ENCODE measurements at places on chromosomes 7 and 10. TPM values are rescaled to one million over a fixed set of nuclear protein-coding genes. Genes with fewer than 3 reads are reported as not detected.

- H3K4me3 ChIP-seq = no peak overlapping the region
- no peaks in the 10 kb centered on the region for H3K27me3 ChIP-seq
- no peaks in the 10 kb centered on the region for H3K36me3 ChIP-seq
- no peak overlapping the region for H3K27ac ChIP-seq
- peak; percentile 85 for DNase-seq
- H3K4me1 ChIP-seq = peaks cover 7% of the 10 kb centered on the region
These were observed 17.6 kb downstream of the DNAJB12 start for GRCh38 chr10:72337039-72337629.

- H3K27me3 ChIP-seq = no peaks in the 10 kb centered on the region
- no peak for DNase-seq
These were observed 35.0 kb upstream of the LSM8 start for GRCh38 chr7:118148930-118149329.

DNA sequence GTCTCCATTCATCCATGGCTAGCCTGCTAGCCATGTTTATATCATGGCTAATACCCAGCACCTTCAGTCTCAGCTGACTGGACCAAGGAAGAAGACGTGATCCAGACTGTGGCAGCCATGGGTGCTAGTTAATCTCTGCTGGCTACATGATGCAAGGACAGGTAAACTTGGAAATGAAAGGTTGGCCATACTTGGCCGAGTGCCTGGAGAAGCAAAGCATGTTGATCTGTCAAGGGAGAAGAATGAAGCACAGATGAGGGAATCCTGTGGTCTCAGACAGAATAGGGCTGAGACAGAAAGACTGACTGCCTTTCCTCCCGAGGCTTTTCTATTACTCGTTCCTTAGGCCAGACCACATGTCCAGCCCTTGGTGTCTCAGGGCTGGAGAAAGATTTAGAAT, 41.1 kb downstream of the CPVL start:
- H3K4me1 ChIP-seq = no peaks in the 10 kb centered on the region
- H3K4me3 ChIP-seq = no peak overlapping the region
- DNase-seq = no peak
- no peaks in the 10 kb centered on the region for H3K36me3 ChIP-seq
- H3K27me3 ChIP-seq = no peaks in the 10 kb centered on the region
- no peak overlapping the region for H3K27ac ChIP-seq

GRCh38 chr10:110834629-110835301, 37.0 kb upstream of the PDCD4 start:
- no peaks in the 10 kb centered on the region for H3K27me3 ChIP-seq
- no peak overlapping the region for H3K27ac ChIP-seq
- no peak overlapping the region for H3K4me3 ChIP-seq
- no peaks in the 10 kb centered on the region for H3K4me1 ChIP-seq
- peak; percentile 44 for DNase-seq

- no peaks in the 10 kb centered on the region for H3K36me3 ChIP-seq
- H3K27me3 ChIP-seq = no peaks in the 10 kb centered on the region
- H3K4me1 ChIP-seq = no peaks in the 10 kb centered on the region
- no peak overlapping the region for H3K4me3 ChIP-seq
- peak; percentile 42 for DNase-seq
- no peak overlapping the region for H3K27ac ChIP-seq
These were observed 111.3 kb upstream of the CARD11 start for GRCh38 chr7:3154881-3155494.

DNA sequence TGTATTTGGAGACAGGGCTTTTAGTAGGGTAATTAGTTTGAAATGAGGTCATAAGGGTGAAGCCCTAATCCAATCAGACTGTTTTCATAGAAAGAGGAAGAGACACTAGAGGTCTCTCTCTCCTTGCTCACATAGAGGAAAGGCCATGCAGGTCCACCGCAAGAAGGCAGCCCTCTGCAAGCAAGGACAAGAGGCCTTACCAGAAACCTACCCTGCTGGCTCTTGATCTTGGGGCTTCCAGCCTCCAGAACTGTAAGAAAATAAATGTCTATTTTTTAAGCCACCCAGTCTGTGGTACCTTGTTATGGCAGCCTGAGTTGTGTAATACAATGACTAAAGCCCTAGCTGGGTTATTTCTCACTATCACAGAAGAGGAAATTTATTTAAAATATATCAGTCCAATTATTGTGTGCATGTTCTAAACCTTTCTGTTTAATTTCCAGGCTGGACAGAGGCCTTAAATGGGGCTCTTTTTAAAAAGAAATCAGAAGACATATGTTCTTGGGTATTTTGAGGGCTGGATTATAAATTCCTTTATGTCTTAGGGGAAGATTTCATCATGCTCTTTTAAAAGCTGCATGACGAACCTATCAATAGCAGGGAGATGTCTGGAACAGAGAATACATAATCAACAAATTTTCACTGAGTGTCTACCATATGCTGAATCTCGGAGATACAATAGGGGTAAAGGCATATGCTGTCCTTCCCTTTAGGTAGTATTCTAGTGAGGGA, 12.9 kb upstream of the TMEM26 start:
- H3K36me3 ChIP-seq = no peaks in the 10 kb centered on the region
- no peak overlapping the region for H3K4me3 ChIP-seq
- no peaks in the 10 kb centered on the region for H3K27me3 ChIP-seq
- no peak overlapping the region for H3K27ac ChIP-seq
- no peaks in the 10 kb centered on the region for H3K4me1 ChIP-seq

DNA sequence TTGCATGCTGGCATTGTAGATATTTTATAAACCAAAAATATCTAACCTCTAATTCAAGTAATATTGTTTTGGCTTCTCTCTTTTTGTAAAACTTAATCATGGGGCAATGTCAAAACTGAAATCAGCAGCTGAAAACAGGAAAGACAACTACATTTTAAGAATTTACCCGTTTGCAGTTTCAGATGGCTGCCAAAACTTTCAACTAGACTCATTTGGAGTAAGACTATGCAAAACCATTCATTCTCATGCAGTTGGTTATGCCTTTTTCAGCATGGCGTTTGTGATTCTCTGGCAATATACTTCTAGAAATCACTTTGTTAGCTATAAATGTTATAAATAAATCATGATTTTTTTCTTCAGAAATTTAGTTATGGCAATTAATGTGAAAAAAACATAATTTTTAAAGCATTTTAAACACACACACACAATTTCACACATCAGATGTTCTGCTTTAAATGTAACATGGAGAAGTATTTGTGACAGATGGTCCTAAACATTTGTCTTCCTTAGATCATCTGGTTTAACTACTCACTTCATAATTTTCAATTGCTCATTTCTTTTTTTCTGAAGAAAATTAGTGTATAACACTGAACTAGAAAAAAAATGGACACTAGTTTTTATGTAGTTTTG, 116.4 kb downstream of the ITGB8 start:
- no peaks in the 10 kb centered on the region for H3K4me1 ChIP-seq
- no peak overlapping the region for H3K4me3 ChIP-seq
- H3K27ac ChIP-seq = no peak overlapping the region
- DNase-seq = no peak

GRCh38 chr7:20128001-20128400, 89.2 kb downstream of the MACC1 start:
- no peaks in the 10 kb centered on the region for H3K36me3 ChIP-seq
- no peaks in the 10 kb centered on the region for H3K4me1 ChIP-seq

GRCh38 chr7:148688526-148688925, 10.2 kb upstream of the CUL1 start:
- no peak overlapping the region for H3K4me3 ChIP-seq
- DNase-seq = no peak
- H3K27me3 ChIP-seq = no peaks in the 10 kb centered on the region
- no peak overlapping the region for H3K27ac ChIP-seq
- H3K4me1 ChIP-seq = no peaks in the 10 kb centered on the region
- H3K36me3 ChIP-seq = no peaks in the 10 kb centered on the region

DNA sequence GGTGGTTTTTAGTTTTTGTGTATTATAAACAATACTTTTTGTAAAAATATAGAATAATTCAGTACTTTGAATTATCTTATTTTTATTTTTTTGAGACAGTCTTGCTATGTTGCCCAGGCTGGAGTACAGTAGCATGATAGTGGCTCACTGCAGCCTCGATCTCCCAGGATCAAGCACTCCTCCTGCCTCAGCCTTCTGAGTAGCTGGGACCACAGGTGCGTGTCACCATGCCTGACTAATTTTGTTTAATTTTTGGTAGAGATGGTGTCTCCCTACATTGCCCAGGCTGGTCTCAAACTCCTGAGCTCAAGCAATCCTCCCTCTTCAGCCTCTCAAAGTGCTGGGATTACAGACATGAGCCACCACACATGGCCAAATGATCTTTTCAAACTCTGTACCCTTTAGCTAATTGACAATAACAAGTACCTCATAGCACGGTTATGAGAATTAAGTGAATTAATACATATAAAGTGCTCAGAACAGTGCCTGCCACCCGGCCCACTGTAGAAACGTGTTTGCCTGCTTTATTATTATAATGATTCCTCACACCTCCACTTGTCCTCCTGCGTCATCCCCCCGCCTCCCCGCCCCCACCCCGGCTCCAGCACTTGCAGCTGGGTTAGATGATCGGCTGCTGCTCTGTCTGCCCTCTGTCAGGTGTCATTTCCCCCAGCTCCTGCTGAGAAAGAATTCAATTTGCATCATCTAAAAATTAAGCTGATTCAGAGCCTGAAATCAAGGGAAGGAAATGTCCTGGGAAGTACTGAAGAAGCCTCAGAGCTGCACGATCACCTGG, 53.6 kb upstream of the NRF1 start:
- H3K36me3 ChIP-seq = no peaks in the 10 kb centered on the region
- DNase-seq = no peak
- H3K4me3 ChIP-seq = no peak overlapping the region
- no peaks in the 10 kb centered on the region for H3K4me1 ChIP-seq
- H3K27me3 ChIP-seq = no peaks in the 10 kb centered on the region
- no peak overlapping the region for H3K27ac ChIP-seq

GRCh38 chr10:31157123-31158010, 125.7 kb upstream of the ZNF438 start:
- no peak overlapping the region for H3K4me3 ChIP-seq
- no peaks in the 10 kb centered on the region for H3K36me3 ChIP-seq
- H3K27ac ChIP-seq = no peak overlapping the region
- no peak for DNase-seq
- no peaks in the 10 kb centered on the region for H3K4me1 ChIP-seq

DNA sequence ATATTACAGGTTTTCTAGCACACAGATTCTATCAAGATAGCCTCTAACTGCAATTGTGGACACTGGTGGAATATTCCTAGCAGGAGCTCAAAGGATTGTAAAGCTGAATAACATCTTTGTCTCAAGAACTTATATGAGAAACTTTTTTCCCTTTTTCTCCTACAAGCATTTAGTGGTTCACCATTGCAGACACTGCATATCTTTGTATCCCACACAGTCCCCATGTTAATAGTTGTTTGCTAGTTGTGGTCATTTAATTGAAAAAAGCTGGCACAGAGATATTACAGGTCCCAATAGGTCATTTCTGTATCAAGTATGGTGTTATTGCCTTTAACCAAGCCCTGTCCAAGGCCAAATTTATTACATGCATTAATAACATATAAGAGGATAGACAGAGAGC, 226.2 kb upstream of the TCF7L2 start:
- no peaks in the 10 kb centered on the region for H3K4me1 ChIP-seq
- no peak overlapping the region for H3K27ac ChIP-seq
- H3K4me3 ChIP-seq = no peak overlapping the region
- H3K27me3 ChIP-seq = no peaks in the 10 kb centered on the region
- H3K36me3 ChIP-seq = no peaks in the 10 kb centered on the region

- no peaks in the 10 kb centered on the region for H3K36me3 ChIP-seq
- no peak overlapping the region for H3K4me3 ChIP-seq
- no peak for DNase-seq
These were observed 152.4 kb upstream of the LRRTM3 start for GRCh38 chr10:66773472-66773817.

GRCh38 chr10:95234951-95235350, 40.9 kb downstream of the ACSM6 start:
- no peak overlapping the region for H3K27ac ChIP-seq
- H3K4me3 ChIP-seq = no peak overlapping the region
- DNase-seq = no peak
- peaks cover 4% of the 10 kb centered on the region for H3K36me3 ChIP-seq

DNA sequence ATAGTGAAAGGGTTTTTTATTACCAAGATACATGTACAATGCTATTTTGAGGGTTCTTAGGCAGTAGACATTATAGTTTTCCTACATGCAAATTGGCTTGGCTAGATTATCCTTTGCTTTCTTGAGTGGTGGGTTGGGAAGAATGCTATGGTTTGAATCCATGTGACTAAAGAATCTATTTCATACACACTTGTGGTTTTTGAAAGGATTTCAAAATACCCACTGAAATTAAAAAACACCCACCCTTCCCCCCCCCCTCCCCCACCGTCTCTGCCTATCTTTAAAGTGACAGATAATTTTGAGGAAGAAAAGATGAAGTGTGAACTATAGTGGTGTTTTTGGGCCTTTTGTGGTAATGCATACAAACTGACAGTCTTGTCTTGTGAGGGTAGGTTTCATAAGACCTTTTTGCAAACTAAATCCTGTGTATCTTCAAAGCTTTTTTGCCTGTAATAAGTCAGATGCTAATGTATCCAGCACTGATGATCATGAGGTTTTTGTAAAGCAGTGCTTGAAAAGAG, 90.9 kb downstream of the TPST1 start:
- H3K36me3 ChIP-seq = no peaks in the 10 kb centered on the region
- no peak overlapping the region for H3K4me3 ChIP-seq
- H3K4me1 ChIP-seq = no peaks in the 10 kb centered on the region
- no peaks in the 10 kb centered on the region for H3K27me3 ChIP-seq
- no peak overlapping the region for H3K27ac ChIP-seq
- no peak for DNase-seq

DNA sequence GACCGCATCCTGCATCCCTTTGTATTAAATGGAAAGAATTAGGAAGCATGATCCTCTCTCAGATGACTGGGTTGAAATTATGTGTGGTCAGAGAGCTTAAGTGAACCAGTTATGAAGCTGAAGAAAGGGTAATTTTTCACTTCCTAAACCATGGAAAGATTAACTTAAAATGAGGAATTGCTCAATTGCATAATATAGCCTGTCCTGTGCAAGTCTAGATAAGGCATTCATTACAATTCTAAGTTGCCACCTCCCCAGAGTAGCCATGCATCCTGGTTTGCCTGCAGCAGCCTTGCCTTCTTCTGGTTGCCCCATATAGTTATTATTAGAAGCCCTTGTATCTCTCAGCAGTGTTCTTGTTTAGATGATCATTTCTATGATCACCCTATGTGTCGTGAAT, 45.3 kb downstream of the STARD3NL start:
- H3K27ac ChIP-seq = no peak overlapping the region
- H3K36me3 ChIP-seq = no peaks in the 10 kb centered on the region
- DNase-seq = no peak
- H3K4me1 ChIP-seq = no peaks in the 10 kb centered on the region
- no peak overlapping the region for H3K4me3 ChIP-seq

SNX13 gene
- total RNA-seq = 52.5 TPM

HHEX gene
- total RNA-seq = 2.1 TPM

CASTOR2 gene
- total RNA-seq = 4.2 TPM

AKR1D1 gene
- total RNA-seq = not detected
